ENCODE measurements at places on chromosomes 2 and 18.

DNA sequence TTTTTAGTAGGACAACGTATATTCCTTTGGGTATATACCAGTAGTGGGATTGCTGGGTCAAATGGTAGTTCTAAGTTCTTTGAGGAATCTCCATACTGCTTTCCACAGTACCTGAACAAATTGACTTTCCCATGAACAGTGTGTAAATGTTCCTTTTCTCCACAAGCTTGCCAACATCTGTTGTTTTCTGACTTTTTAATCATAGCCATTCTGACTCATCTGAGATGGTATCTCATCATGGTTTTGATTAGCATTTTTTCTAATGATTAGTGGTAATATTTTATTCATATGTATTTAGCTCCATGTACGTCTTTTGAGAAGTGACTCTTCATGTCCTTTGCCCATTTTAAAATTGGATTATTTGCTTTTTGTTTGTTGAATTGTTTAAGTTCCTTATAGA is 58.4 kb upstream of the CERS6 start:
- peak; percentile 45 for ATAC-seq

DNA sequence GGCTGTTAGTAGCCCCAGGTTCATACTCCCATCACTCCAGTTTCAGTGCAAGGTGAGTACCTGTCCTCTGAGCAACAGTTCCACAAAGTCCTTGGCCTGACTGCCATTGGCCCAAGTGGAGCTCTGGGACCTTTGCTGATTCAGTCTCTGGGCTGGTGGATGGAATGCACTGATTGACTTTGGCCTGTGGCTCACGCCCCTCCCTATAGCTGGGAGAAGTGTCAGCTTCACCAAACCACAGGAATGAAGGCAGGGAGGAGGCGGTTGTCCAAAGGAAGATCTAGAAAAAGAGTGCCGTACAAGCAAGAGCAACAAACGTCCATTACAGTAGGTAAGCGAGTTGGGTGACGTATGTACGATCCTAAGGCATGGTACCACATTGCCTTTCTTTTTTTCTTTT is 34.0 kb downstream of the QPCT start:
- ATAC-seq = peak; percentile 33

GRCh38 chr2:79275197-79275596 is 115.6 kb upstream of the REG3A start:
- no peak for ATAC-seq

GRCh38 chr2:61356958-61357350 is 113.9 kb downstream of the USP34 start:
- peak; percentile 25 for ATAC-seq

- ATAC-seq = no peak
Measured at GRCh38 chr2:169082995-169083394, 13.6 kb downstream of the DHRS9 start.

DNA sequence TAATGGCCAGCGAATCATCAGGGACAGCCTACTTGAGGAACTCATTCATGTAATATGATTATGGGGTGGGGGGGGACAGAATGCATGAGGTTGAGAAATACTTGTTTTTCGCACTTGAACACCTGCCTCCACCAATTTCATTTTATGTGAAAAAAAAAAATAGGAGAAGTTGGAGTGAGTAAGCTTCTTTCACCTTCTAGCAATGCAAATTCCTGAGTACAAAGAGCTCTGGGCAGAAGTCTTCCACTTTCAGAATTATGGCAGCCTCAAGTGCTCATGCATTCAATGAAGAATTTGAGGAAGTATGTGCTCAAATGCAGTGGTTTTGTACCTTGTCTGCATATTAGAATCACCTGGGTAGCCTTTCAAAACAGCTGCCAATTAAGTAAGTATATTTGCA is 40.1 kb upstream of the GPD2 start:
- ATAC-seq = no peak

DNA sequence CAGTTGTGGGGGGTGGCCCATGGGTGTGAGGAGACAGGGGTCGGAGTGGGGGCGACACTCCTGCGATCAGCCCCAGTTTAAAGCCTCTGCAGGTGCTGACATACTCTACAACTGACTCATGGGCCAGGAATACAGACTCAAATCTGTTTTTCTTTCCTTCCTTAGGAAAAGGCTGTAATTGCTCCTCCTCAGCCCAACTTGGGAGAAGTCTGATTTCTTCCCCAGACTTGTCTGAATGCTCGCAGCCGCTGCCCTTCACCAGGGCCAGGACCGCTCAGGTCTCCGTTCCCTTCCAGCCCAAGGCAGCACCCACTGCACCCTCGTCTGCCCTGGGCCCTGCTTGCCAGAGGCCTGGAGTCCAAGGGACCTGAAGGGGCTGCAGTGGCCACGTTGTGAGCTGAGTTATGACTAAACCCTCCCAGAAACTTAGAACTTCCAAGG is 41.3 kb downstream of the RHOB start:
- no peak for ATAC-seq

DNA sequence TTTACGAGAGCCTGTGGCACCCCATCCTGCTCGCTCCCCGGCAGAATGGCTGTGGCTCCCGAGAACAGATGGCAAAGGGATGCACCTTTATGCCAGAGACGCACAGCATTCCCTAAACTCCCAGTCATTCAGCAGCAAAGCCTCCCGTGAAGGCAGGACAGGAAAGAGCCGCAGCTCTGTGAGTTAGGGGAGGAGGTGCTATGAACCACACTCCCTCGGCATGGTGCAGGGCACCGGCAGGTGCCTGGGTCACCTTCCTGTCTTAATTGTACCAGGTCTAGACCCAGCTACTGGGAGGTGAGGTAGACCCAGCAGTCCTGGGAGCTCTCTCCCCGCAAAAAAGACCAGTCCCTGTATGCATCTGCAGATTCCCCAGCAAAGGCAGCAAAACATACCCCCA is 149.8 kb downstream of the TWIST2 start:
- no peak for ATAC-seq

DNA sequence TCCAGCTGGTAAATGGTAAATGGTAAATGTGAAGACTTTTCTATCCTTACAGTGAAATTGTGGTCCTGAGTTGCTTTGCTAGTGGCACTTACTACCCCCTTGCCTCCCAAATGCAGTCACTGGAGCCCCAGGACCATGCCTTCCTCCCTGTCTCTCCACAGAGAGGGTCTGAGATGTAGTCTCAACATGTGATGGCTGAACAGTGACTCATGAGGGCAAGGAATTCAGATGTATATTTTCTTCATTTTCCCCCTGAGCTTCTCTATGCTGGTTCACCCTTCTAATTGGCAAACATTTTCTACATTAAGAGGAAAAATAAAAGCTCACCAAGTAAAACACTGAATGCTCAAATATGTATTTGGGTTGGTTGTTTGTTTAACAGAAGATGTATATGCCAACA is 232.0 kb downstream of the SH3BP4 start:
- ATAC-seq = no peak

DNA sequence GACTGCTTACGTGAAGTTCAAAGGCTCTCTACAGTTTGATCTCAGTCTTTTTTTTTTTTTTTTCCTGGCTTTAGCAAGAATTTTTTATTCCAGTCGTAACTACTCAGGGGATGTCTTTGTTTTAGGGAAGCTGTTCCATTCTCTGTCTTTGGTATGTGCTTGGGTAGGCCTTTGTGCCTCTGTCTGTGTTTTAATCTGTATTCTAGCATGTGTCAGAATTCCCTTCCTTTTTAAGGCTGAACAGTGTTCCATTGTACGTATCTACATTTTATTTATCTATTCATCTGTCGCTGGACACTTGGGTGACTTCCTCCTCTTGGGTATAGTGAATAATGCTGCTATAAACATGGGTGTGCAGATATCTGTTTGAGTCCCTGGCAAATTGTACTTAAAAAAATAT is 42.6 kb downstream of the MYO1B start:
- ATAC-seq = no peak

DNA sequence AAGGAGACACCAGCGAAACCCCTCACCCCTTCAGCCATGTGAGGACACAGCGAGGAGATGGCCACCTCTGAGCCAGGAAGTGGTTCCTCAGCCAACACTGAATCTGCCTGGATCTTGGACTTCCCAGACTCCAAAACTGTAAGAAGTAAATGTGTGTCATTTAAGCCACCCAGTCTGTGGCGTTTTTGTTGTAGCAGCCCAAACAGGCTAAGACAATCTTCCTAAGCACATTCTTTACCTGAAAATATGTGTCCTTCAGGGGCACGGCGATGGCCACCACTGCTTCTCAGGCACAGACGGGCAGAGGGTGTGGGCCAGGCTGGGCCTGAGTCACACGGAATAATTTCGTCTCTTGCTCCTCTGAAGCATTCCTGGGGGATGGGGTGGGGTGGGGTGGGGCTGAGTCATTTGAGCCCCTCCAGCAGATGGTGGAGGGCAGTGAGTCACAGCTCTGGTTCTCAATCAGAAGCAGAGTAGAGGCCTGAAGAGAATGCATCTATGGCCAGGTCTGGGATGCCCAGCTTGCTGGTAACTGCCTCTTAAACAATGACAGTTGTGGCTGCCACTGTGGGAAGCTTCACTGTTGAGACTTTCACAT is 142.4 kb downstream of the CAPN13 start:
- ATAC-seq = peak; percentile 88

DNA sequence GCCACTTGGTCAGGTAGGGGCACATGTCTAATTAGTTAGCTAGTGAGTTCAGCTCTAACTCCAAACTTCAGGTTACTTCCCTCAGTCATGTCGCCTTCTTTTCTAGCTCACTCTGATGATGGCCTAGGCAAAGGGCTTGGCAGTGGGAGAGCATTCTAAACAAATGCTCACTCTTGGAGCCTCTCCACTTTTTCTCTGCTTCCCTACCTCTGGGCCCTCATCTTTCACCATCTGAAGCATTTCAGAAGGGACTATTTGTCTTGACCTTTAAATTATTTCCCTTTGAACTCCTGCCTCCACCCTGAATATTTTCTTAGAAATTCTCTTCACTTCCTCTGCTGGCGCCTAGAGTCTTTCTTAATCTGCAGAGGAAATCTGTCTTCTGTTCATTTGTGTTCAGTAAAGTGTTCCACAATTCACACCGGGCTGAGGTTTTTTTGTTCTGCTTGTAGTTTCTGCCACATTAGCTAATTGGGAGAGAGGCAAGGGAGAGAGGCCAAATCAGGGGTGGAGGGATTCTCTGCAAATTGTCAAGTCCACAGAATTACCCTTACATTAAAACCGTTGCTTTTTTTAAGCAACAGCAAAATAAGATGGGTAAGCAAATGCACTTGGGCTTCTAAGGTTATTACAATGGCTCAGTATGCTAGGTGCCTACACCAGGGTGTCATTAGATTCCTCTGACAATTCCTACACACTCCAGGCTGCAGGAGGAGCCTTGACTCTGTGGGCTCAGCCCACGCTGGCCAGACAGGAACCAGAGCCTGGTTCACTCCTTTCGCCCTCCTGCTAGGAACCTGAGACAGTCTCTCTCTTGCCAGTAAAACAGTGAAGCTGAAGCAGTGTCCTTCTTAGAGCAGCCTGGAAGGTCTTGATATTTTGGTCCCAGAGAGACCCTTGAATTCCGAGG is 5.5 kb downstream of the MSGN1 start:
- ATAC-seq = peak; percentile 47

DNA sequence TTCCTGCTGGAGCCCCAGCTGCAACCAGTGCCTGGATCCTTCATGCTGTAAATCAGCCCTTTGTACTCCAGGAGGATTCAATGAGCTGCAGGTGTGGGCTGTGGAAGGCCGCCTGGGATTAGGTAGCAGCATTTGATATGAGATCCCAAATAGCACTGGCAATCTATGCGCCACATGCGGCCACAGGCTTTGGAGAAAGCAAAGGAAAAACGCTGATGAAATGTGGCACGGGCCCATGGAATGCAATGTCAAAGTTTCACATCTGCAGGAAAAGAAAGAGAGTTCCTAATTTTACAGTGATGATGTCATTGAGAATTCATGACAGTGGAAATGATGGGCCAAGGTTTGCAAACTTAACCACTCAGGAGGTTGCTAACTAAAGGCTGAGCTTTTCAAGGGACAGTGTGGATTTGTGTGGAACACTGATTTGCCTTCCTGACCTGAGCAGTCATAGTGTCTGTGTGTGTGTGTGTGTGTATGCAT is 216.4 kb upstream of the OSR1 start:
- peak; percentile 48 for ATAC-seq

- no peak for ATAC-seq
Measured at GRCh38 chr2:236063994-236064393, 104.2 kb downstream of the GBX2 start.

DNA sequence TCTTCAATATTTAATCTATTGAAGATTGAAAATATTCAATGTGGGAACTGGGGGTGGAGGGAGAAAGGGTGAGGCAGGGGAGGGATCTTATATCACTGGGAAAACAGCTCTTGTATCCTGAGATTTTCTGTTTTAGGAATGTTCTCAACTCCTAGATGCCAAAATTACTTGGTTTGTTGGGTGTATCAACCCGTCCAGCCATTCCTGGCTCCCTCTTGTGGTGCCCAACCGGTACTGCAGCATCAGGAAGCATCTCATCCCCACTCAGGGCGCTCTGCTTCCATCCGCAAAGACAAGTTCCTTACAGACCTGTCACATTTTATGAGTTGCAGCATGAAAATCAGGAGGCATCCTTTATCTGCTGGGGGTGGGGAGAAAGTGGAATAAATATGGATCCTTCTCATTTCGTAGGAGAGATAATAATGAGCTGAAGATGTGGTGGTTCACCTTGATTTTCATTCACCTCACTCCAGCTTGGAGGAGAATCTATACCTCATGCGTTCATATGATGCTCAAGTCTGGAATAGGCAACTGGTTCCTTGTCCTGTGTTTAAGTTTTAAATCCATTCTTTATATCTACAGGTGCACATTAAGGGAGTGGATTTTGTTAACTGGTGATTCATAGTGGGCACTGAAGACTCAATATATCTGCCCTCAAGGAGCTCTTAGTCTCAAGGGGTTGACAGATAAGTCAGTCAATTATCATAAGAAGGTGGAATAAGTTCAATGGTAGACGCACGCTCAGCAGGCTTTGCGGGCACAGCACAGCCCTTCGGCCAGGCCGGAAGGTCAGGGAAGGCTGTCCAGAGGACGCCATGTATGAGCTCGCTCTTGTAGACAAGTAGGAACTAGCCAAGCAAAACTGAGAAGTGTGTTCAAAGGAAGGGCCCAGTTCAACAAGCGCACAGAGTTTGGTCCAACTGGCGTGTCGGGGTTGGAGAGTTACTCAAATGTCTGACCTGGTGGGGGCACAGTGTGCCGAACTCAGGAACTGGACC is 127.3 kb downstream of the RNF144A start:
- peak; percentile 89 for ATAC-seq

DNA sequence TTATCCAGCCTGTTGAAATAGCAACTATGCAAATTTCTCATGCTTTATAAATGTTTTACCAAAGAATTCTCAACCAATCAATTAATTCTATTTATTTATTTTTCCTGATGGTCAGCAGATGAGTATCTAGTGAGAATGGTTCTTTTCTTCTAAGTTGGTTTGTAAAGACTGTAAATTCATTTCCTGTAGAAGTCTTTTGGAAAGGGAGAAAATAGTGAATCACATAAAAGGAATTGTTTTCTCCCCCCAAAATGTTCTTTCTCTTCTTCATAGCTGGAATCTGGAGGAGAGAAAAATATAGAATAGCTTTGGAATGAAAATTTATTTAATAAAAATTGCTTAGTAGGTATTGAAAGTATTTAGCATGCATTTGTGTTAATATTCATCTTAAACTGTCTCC is 836.1 kb upstream of the ZEB2 start:
- no peak for ATAC-seq
